H7 (cell line): ENCODE measurements at places on chromosomes 2 and 18. TPM values are rescaled to one million over a fixed set of nuclear protein-coding genes. Genes with fewer than 3 reads are reported as not detected.

DNA sequence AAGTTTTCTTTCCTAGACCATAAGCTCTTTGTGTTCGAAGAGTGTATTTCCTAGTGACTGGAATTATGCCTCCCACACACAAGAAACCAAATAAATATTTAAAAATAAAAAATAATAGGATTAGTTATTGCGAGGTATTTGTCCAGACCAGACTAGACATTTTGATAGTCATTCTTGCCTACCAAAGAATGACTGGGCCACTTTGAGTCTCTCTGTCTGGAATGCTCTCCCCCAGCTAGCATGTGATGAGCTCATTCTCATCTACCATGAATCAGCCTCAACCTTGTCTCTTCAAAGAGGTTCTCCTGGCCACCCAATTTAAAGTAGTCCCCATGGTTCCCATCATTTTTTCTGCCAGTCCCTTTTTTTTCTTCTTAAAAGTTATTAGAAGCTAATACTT, 13.9 kb upstream of the DSC1 start:
- no peak for DNase-seq

DNA sequence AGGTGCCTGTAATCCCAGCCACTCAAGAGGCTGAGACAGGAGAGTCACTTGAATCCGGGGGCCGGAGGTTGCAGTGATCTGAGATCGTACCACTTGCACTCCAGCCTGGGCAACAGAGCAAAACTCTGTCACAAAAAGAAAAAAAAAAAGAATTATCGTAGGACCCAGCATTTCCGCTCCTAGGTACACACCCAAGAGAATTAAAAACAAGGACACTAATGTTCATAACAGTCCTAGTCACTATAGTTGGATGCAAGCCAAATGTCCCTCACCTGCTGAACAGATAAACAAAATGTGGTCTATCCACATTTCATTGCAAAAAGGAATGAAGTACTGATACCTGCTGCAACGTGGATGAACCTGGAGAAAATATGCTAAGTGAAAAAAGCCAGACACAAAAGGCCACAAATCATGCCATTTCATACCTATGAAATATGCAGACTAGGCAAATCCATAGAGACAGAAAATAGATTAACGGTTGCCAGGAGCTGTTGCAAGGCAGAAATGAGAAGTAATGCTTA, 21.2 kb downstream of the ADRA2B start:
- DNase-seq: no peak

DNA sequence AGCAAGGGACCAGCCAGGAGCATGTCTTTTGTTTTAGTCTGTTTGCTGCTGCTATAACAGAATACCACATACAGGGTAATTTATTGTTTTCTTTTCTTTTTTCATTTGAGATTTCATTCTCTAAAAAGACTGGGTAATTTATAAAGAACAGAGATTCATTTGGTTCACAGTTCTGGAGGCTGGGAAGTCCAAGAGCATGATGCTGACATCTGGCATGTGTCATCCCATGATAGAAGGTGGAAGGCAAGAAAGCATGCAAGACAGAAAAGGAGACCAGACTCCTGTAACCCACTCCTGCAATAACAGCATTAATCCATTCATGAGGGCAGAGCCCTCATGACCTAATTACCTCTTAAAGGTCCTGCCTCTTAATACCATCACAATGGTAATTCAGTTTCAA, 14.8 kb downstream of the SGO2 start:
- no peak for DNase-seq

- no peak for DNase-seq
Measured at GRCh38 chr2:7052404-7052803, 135.2 kb downstream of the RNF144A start.

- DNase-seq: no peak
Measured at GRCh38 chr2:101759162-101759561, 61.7 kb downstream of the MAP4K4 start.

- DNase-seq: no peak
Measured at GRCh38 chr2:172374318-172375240, 52.8 kb upstream of the ITGA6 start.

GRCh38 chr18:1965541-1965940, 605.8 kb downstream of the METTL4 start:
- no peak for DNase-seq

GRCh38 chr2:24690524-24690923, 102.7 kb downstream of the PTRHD1 start:
- DNase-seq: no peak

TNFRSF11A gene
- total RNA-seq: 1.2 and 2.8 TPM in 2 replicates

LRP1B gene
- total RNA-seq: 0.17 and 0.26 TPM in 2 replicates

OTOS gene
- not detected in 2 replicates for total RNA-seq

ACOXL gene
- 2.7 and 6.0 TPM in 2 replicates for total RNA-seq
